ENCODE measurements at places on chromosomes 2 and 18.
A peak's percentile ranks its signal among the peaks of the same experiment; 100 is the strongest.

- no peak for DNase-seq
Observed at GRCh38 chr2:118197011-118197675, 108.9 kb downstream of the INSIG2 start.

GRCh38 chr2:11540148-11540995 lies 6.5 kb downstream of the GREB1 start:
- peak; percentile 81 for DNase-seq

DNA sequence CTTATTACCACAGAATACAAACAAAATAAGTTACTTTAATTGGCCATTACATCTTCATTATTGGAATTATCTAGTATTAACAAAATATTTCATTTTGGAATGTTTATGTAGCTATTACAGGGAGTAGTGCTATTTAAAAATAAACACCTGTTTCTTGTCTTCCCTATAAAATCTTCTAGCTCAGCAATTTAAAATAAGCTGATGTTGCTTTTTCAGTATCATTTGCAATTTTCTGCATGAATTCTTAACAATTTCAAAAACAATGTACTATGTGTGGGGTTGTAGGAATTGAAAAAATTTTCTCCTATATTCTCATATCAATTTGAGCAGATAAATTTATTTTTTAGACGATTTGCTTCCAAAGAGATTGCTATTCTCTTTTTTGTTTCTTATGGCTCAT lies 1251.3 kb upstream of the CRIM1 start:
- no peak for DNase-seq

GRCh38 chr2:59044736-59045135 lies 803.6 kb upstream of the FANCL start:
- no peak for DNase-seq

DNA sequence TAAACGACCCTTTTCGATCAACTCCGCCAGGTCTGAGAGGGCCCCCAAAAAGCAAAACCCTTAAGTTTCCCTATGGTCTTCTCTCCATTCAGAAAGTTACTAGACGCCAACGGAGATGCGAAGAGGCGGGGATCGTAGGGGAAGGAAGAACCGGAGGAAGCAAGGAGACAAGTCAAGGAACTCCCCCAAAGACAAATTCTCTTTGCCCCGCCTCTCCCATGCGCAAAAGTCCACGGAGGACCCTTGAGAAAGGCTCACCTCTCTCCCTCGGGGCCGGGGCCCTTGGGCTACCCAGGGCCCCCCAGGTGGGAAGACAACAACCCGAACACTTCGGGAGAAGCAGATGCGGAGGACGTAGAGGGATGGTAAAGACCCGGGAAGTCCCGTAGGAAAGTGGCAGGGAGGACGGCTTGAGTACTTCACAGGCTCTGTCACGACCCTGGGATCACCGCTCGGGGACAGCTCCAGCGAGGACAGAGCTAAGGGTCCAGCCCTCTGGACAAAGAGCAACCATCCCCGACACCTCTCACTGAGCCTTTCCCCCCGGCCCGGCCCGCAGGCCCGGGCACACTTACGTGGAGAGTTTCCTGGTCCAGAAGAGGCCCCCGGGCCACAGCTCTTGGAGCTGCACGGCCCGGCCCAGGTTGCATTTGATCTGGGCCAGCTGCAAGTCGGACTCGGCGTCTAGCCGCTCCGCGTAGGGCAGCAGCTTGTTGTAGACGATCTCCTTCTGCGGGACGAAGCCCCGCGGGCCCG lies 647 bp downstream of the PSME4 start:
- DNase-seq, result peak; percentile 50

DNA sequence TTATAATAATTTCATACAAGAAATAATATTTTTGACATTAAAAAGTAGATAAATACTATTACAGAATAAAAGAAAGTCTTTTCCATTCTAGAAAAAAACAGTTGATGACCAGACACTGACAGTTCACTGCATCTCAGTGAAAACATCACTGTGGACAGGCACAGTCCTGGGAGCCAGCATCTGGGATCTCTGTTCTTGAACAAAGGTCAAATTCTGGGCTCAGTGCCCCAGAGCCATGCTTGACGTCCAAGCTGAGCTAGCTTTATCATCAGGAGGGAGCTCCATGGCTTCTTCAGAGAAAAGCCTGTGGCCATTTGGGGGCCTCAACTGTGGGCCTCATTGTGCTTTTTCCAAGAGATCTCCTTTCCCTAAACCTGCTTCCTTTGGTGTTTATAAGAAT lies 86.1 kb upstream of the SRD5A2 start:
- no peak for DNase-seq

Data from thyroid gland (tissue), 4 donors.